ENCODE measurements at places on chromosomes 1 and 21. TPM values are rescaled to one million over a fixed set of nuclear protein-coding genes. Genes with fewer than 3 reads are reported as not detected.

- no peaks in the 10 kb centered on the region for H3K27me3 ChIP-seq
- DNase-seq: no peak
- H3K4me3 ChIP-seq: no peak overlapping the region
- no peaks in the 10 kb centered on the region for H3K4me1 ChIP-seq
Measured at GRCh38 chr1:95179205-95179986, 54.6 kb upstream of the RWDD3 start.

DNA sequence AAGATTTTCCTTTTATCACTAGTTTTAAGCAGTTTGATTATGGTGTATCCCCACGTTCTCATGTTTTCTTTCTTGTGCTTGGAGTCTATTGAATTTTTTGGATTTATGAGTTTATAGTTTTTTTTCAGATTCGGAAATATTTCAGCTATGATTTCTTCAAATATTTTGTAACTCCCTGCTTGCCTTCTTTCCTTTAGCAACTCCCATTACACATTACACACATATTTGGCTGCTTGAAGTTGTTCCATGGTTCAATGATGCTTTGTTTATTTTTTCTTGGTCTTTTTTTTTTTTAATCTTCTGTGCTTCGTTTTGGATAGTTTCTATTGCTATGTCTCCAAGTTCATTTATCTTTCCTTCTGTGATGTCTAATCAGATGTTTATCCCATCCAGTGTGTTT is 48.5 kb upstream of the WARS2 start:
- no peaks in the 10 kb centered on the region for H3K4me1 ChIP-seq
- no peak overlapping the region for H3K4me3 ChIP-seq
- no peak for DNase-seq
- H3K36me3 ChIP-seq: no peaks in the 10 kb centered on the region

Gene OR6P1
- not detected for total RNA-seq

- no peaks in the 10 kb centered on the region for H3K36me3 ChIP-seq
- H3K27ac ChIP-seq: no peak overlapping the region
- no peak for DNase-seq
- no peaks in the 10 kb centered on the region for H3K27me3 ChIP-seq
- peaks cover 4% of the 10 kb centered on the region for H3K4me1 ChIP-seq
- H3K4me3 ChIP-seq: no peak overlapping the region
Measured at GRCh38 chr1:30691480-30691879, 31.9 kb downstream of the MATN1 start.

Gene ADCY10
- 0.93 TPM for total RNA-seq

Gene GJA4
- 3.8 TPM for total RNA-seq

Gene CTSE
- total RNA-seq: 66.4 TPM

Gene ADGRB2
- total RNA-seq: 10.5 TPM

DNA sequence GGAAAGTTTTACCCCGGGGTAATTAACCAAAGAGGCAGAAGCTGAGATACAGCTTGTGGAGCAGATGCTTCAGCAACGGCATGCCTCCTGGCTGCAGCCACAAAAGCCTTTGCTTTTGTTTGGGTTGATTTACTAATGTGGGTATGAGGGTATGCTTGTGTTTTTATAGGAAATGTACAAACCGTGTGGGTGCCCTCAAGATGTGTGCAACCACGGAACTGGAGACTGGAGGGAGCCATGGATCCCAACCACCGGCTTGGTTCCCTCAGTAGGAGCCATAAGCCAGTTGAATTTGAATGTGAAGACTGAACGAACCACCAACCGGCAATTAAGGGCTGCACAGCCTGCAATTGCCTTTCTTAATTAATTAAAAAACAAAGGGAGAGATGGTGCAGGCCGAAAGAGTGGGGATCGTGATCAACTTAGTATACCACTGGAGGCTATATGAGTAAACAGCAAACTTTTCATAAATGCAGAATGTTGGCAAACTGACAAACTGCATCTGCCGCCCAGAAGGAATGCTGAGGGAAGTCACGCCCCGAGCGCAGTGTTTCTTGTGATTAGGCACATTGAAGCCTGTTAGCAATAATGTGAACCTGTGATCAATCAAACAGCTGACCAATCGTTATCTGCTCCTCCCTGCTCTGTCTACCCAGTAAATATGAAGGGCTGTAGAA is 104.1 kb downstream of the DISP1 start:
- no peaks in the 10 kb centered on the region for H3K36me3 ChIP-seq
- no peaks in the 10 kb centered on the region for H3K27me3 ChIP-seq
- no peak overlapping the region for H3K4me3 ChIP-seq
- H3K27ac ChIP-seq: no peak overlapping the region

GRCh38 chr1:230335861-230336522 is 90.1 kb downstream of the PGBD5 start:
- H3K27ac ChIP-seq: no peak overlapping the region
- peak; percentile 37 for DNase-seq
- H3K4me3 ChIP-seq: no peak overlapping the region
- H3K36me3 ChIP-seq: no peaks in the 10 kb centered on the region

Gene CFAP141
- total RNA-seq: not detected

Gene BCAS2
- total RNA-seq: 47.8 TPM

DNA sequence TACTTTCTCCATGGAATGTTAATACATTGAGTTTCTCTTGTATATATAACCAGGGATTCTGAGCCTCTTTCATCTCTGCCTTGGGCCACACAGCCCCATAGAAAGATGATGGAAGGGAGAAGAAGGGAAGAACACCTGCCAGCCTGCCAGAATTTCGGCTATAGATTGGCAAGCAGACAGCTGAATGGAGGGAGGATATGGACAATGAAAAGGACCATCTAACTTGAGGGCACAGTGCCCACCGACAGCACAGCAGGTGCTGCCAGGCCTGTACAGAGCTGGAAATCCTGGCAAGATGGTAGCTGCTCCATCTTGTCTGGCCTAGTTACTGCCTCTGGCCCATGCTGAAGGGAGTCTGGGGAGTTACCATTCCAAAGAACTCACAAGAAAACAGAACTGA is 244.3 kb downstream of the FGGY start:
- H3K36me3 ChIP-seq: no peaks in the 10 kb centered on the region
- no peak for DNase-seq
- H3K27ac ChIP-seq: no peak overlapping the region
- no peaks in the 10 kb centered on the region for H3K27me3 ChIP-seq

DNA sequence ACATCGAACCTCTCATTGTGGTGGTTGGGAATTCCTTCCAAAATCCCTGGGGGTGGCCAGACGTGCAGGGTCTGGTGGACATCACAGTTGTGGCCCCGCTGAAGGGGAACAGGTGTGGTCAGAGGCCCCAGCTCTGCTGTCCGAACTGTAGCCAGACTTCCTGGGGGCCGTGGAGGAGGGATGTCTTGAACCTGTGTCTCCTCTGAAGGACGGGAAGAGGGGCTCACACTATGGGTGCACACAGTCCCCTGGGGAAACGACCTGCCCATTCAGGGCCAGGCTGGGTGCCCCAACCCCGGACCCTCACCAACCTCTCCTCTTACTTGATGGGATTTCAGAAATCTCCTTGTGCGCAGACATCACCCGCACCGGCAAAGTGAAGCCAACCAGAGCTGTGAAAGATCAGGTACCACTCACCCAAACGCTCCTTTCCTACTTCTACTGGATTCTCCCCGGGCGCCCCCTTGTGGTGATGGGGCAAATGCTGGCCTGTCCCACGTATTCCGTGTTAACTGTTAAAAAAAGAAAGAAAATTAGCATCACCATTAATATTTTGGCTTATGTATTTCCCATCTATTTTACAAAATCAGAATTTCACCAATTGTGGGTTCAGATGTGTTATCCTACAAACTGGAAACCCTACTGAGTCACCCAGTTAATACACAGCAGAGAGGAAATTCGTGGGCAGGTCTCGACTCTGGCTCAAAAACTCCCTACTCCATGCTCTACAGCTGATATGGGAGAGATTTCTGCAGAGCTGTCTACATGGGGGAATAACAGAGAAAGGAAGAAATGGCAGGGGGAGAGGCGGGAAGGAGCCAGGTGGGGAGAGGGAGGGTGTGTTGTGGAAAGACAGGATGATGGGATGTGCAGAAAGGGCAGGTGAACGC is 28.1 kb downstream of the PADI4 start:
- H3K27me3 ChIP-seq: no peaks in the 10 kb centered on the region
- DNase-seq: peak; percentile 79
- no peaks in the 10 kb centered on the region for H3K4me1 ChIP-seq
- no peak overlapping the region for H3K4me3 ChIP-seq
- H3K36me3 ChIP-seq: no peaks in the 10 kb centered on the region
- H3K27ac ChIP-seq: no peak overlapping the region

DNA sequence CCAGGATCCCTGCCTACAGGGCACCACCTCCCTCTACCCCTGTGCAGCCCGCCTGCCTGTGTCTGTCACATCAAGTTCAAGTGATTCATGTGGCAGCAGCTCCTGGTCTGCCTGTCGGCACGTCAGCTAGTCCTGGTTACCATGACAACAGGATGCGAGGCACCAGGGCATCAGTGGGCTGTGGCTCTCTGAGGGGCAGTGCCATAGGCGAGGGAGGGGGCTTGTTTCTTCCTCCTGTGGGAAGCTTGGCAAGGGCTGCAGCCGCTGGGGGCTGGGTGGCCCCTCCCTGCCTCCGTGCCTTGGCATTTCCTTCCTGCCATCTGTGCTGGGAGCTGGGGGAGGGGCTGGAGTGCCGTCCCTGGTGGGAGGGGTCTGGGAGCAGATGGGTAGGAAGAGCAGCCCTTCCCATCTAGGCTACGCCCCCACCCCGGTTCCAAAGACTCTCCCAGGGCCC is 43.1 kb downstream of the FOXO6 start:
- H3K4me3 ChIP-seq: no peak overlapping the region
- H3K36me3 ChIP-seq: no peaks in the 10 kb centered on the region
- H3K27me3 ChIP-seq: peaks cover 27% of the 10 kb centered on the region
- H3K4me1 ChIP-seq: peaks cover 10% of the 10 kb centered on the region

DNA sequence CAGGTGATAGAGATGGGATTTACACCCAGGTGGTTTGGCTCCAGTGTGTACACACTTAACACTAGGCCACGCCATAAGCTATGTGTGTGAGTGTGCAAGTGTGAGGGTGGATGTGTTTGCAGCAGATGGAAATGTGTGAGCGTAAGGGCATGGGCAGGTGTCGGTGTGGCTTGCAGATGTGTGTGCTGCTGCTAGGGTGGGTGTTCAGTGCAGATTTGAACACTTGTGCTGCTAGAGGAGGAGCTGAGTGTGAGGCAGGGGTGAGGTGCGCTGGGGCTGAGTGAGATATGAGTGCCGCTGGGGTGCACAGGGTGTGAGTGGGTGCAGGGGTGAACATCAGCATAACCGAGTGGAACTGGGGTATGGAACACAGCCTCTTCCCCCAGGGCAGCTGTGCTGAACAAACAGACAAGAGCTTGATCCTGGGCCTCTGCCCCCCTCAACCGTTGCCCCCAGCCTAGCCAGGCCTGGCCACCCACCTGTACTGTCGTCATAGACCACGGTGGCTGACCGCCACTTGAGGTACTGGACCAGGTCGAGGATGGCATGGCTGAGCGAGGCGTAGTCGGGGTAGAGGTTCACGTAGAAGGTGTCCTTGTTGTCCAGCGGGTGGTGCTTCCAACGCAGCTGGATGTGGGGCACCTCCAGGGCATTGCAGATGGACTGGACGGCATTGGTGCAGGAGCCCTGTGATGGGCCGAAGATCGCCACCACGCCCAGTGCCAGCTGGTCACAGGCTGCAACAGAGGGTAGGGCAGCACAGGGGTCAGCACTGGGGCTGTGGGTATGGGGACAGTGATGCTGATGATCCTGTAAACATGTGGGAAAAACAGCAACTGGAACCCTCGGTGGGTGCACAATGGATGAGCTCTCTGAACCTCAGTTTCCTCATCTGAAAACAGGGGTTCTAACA is 153.9 kb downstream of the GRIK3 start:
- DNase-seq: no peak
- H3K4me1 ChIP-seq: no peaks in the 10 kb centered on the region
- H3K27me3 ChIP-seq: no peaks in the 10 kb centered on the region
- H3K27ac ChIP-seq: no peak overlapping the region
